ENCODE measurements at places on chromosomes 2 and 18.

DNA sequence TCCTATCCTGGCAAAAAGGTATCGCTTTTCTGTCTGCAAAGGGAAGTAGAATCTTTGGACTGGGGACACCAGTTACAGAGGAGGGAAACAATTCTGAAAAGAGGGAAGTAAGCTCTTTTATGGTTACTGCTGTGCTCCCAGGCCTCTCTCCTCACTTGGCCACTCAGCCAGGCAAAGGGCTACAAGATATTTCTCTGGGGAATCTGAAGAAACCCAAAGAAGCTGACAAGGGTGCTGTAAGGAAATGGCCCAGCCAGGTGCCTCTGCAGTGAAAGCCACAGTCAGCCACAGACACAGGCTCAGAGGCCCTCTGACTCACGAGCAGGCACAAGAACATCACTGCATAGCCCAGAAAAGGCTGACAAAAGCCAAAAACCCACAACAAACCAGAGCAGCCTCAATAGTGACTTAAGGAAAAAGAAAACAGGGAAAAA, 5.8 kb downstream of the HDLBP start:
- peak; percentile 61 for DNase-seq

GRCh38 chr2:137870682-137871081, 93.6 kb upstream of the HNMT start:
- no peak for DNase-seq

GRCh38 chr2:234845602-234846590, 105.9 kb upstream of the SH3BP4 start:
- no peak for DNase-seq

DNA sequence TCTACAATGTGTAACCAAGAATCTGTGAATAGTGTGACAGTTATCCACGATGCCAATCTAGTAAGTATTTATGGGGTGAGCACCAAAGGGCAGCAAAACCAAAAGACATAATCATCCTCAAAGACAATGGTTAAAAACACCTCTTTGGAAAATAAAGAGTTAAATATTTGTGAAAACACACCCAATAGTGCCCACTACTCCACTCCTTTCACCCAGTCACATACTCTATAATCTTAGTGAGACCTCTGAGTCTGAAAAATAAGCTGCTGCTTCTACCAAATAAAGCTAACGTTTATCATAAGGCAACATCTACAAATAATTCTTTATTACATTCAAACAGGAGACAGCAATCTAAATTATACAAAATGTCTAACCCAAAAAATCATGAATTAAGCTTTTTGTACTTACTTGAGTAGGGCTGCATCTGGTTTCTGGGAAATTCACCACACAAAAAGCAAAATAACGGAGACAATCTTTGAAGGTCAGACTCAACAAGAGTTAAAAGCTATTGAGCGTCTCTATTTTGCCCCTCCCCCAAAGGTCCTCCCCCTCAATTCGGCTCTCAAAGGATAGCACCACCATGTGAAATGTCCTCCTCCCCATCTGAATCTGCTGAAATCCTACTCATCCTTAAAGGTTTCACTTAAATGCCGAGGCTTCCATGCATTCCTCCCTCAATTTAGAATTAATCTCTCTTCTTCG, 2.0 kb downstream of the RAPH1 start:
- no peak for DNase-seq

- DNase-seq = no peak
Measured at GRCh38 chr2:230505162-230505561, 89.2 kb downstream of the SP100 start.

DNA sequence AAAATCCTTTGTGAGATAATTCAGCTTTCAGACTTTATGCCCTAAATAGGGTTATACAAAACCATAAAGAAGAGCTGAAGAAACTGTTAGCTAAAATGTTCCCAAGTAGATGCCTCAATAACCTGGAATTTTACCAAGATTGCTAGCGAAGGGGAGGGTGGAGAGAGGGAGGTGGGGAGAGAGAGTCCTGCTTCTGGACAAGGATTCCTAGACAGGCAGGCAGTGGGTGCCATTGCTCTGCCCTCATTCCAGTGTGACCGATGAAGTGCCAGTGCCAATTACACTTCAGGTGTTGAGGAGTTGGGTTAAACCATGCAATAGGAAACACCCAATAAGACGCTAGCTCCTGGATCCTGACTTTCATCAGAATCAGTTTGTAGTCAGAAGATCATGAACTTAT, 18.1 kb downstream of the LAPTM4A start:
- no peak for DNase-seq

DNA sequence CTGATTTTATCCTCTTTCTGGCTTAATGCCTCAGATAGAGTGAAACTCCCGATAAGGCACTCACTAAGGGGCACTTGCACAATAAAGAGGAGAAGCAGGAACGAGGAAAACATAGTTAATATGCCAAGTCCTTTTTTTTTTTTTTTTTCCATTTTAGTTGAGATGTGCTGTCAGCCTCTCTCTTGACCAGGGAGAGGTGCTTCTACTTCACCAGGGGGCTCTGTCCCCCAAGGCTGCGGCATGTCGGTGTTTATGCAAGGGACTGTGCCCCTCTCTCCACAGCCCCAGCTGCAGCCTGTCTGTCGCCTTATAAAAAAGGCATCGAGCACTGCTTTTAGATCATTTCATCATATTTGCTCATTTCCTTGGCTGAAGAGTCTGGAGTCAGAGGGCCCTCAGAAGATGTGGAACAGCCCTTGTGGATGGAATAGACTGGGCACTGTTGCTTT, 178.1 kb downstream of the SLC8A1 start:
- no peak for DNase-seq

DNA sequence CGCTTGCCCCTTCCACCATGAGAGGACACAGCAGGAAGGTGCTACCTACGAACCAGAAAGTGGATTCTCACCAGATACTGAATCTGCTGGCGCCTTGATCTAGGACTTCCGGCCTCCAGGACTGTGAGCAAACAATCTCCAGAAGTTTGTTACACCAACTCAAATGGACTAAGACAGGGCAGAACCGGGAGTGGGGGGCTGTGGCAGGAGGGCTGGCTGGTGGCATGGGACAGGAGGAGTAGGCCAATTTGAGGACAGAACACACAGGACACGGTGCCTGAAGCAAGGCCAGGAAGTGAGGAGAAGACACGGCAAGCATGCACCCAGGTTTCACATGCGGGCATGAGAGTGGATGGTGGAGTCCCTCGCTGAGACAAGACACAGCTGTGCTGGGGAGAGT, 40.1 kb downstream of the CRACDL start:
- no peak for DNase-seq

GRCh38 chr2:75466708-75467311, 93.9 kb downstream of the EVA1A start:
- DNase-seq = no peak

DNA sequence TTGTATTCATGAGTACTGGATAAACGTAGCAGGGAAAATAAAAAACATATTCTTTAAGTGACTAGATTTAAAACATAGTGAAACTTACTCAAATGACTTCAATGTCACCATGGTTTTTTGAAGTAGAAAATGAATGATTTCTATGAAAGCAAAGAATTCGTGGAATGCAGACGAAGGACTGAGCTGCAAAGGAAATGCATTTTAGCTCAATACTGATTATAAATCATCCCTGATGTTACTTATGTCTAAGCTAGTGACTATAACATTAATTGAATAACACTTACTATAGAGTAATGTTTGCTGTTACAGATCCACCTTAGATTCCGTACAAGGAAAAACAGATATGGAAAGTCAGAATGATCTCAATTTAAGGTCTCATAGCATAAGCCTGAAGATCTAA, 1257.7 kb upstream of the CDH2 start:
- no peak for DNase-seq

- no peak for DNase-seq
Measured at GRCh38 chr2:239756790-239757760, 268.1 kb downstream of the NDUFA10 start.

- DNase-seq = no peak
Measured at GRCh38 chr2:30786923-30787685, 20.1 kb downstream of the CAPN13 start.

DNA sequence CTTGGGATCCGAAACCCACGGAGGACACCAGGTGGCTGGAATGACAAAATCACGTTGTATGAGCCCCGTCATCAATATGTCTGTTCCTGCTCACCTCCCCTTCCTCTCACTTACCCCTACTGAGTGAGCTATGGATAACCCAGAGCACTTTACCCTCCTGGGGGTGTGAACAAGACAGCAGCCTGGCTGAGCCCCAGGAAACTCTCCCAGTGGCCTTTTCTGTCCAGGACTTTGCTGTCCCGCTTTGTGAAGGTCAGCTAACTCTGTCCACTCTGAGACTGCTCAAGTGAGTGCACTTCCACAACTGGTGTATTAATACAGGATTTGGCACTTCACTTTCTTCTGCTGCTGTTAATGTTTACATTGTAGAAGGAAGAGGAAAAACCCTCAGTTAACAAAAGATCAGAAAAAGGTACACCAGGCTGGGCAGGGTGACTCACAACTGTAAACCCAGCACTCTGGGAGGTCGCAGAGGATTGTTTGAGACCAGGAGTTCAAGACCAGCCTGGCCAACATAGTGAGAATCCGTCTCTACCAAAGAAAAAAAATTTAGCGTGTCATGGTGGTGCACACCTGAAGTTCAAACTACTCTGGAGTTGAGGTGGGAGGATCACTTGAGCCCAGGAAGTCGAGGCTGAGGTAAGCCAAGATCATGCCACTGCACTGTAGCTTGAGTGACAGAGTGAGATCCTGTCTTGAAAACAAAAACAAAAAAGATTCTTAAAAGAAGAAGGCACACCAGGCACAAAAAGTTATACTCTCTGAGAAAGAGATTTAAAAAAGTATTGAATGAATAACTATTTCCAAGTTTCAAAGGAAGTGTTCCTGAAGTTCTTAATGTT, 90.3 kb downstream of the CLHC1 start:
- no peak for DNase-seq

- DNase-seq = no peak
Measured at GRCh38 chr18:79639072-79639829, 40.4 kb upstream of the CTDP1 start.
